NCI-H345 (cell line): ENCODE measurements at places on chromosomes 12 and 14.

GRCh38 chr12:54392485-54393206 is 8.1 kb upstream of the ZNF385A start:
- no peak for DNase-seq

GRCh38 chr12:29921307-29921706 is 137.6 kb upstream of the TMTC1 start:
- no peak for DNase-seq

DNA sequence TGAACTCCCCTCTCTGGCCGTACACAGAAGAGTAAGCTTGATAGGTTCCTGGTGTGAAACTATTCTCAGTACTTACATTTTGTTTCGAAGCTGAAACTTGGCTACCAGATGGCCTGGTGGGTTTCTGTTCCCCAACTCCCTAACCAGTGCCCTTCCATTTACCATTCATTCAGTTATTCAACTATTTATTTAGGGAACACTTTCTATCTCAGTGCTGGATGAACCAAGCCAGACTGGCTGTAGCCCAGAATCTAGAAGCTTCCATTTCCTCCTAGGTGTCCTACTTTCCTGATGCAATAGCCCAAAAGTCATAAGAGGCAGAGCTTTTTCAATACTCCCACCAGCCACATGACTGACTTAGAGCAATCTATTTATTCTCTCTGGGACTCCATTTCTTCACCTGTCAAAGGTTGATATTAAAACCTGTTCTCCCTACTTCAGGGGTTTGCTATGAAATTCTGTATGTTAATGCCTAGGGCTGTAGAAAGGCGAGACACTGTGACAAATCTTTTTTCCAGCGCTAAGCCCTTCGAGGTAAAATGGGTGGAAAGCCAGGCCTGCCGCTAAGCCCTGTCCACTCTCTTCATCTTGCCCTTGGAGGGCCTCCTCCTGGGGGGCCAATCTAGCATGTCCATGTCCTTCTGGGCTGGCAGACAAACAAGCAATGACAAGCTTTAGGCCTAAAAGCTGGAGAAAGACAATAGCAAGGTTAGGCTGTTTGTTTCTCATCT is 8.1 kb upstream of the IRF2BPL start:
- DNase-seq: no peak

DNA sequence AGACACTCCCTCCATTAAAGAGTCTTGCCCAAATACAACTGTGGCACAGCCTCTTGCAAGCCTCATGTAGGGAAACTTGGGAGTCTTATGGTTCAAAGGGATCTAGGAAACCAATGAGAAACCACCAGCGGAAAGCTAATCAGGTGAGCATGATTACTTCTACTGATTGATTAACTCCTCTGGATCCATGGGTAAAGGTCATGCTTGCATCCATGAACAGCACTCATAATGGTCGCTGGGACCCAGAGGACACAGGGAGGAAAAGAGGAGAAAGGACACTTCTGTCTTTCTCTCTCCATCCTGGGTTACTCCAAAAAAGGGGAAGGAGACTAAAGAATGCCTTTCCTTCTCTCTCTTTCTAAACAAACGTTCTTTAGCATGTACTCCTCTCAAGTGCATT is 1397.2 kb downstream of the LRFN5 start:
- no peak for DNase-seq

DNA sequence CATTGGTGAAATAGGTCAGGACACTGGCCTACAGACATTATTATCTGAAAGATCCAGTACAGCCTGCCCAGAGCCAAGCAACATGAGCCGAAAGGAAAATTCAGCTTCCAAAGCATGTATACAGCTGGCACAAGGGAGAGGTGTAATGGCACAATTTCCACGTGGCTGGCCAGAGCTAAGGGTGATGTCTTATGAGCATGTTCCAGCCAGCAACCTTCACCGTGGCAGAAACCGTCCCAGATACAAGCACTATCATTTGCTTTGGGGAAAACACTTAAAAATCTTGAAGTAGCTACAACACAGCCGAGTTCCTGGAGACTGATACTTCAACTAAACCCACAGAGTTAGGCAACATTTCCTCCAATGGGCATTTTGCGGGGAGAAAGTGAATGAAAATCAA is 44.5 kb downstream of the CORO1C start:
- no peak for DNase-seq

DNA sequence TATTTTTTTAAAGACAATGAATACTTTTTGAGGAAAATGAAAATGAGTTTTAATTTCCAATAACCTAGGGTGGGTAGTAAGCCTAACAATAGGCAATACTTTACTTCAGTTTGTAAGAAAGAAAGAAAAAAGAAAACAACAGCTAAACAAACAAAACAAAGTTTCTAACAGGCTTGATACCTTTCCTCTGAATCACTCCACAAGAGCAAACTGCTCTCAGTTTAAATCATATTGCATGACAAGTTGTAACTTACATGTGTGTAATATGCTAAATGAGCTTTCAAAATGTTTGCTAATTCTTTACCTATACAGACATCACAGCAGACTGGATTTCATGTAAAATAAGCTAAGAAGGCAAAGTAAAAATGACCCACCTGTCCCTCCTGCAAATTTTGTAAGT is 6.7 kb upstream of the LMO3 start:
- DNase-seq: no peak

- no peak for DNase-seq
These were observed 15.5 kb downstream of the SLC15A5 start for GRCh38 chr12:16261944-16262475.

DNA sequence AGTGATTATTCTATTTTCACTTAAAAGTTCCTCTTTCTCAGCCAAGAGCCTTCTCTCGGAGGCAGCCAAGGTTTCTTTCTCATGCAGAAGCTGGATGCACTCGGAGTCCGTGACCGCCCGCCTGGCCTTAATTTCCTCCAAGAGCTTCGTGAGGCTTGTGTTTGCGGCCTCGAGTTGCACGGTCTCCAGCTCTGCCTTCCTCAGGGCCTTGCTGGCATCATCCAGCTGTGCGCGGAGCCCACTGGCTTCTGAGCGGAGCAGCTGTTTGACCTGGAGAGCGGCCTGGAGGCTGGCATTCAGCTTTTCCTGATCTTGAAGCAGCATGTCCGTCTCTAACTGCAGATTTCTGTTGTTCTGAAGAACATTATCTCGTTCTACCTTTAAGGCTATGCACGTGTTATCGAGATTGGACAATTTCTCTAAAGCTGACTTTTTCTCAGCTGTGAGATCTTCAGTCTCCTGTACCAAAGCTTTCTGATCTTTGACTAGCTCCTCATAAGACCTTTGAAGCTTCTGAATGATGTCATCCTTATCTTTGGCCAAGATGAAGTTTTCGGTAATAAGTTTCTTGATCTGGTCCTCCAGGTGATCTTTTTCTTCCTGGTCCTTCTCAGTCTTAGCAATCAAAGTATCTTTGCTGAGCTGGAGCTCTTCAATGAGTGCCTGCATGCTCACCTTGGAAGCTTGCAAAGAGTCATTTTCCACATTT is 57.2 kb upstream of the VPS33A start:
- DNase-seq: no peak

- DNase-seq: no peak
These were observed 272.7 kb upstream of the DIO3 start for GRCh38 chr14:101288436-101289229.

- DNase-seq: peak; percentile 74
These were observed at the start of gene RIMBP2 for GRCh38 chr12:130715998-130716968. Gene RIMBP2 (minus strand): TSS chr12:130716299. CDS start chr12:130479013, 237,286 bp downstream.

- DNase-seq: no peak
These were observed 78.7 kb downstream of the NKX2-1 start for GRCh38 chr14:36441283-36441682.

GRCh38 chr12:55250944-55251343 is 6.5 kb downstream of the OR6C74 start:
- DNase-seq: no peak

DNA sequence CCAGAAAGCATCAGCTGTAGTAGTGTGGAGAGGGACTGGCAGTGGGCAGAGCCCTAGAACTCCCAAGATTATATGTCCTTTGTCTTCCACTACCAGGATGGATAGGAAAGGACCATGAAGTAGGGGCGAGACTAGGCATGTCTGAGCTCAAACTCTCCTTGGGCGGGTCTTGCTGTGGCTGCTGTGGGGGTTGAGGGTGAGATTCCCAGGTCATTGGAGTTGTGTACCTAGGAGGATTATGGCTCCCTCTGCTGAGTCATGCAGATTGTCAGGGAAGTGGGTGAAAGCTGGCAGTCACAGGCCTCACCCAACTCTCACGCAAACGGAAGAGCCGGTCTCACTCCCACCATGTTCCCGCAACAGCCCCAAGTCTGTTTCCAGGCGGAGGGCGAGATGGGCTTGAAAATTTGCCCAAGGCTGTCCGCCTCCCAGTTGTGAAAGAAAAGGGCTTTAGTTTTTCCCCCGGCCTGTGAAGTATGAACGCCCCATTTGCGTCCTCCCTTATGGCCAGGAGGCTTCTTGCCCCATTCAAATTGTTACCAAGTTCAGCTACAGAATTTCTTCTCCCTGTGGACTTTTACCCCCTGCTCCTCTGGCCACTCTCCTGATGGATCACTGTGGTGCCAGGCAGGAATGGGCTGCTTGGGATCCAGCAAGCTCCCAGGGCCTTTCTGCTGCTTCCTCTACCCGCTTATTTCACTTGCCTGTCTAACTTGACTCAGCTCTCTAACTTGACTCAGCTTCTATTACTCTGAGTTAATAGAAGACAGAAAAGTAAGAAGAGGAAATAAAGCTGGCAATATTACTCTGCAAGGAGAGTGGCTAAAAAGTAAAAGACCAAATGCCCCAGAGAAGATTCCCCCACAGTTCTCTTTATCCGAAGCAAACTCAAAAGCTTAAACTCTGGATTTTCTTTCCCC is 159.3 kb downstream of the SLC2A13 start:
- DNase-seq: no peak

DNA sequence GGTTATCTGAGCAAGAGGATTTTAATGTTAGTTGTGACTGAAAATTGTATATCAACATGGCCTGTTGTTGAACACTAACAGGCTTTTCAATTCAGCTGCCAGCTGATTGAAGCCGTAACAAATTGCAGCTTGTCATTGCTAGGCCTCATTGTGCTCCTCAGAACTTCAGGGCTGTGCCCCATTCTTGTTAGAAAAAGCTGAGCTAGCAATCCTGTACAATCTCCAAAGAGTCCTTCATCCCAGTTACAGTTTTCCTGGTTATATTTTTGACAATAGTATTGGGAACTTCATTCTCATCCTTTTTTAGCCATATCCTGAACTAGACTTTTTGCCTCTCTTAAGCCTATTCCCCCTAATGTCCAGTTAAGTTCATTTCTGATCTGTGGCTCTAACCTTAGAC is 564.1 kb upstream of the ATXN7L3B start:
- DNase-seq: no peak

GRCh38 chr12:45775964-45776363 is 46.5 kb downstream of the ARID2 start:
- no peak for DNase-seq

GRCh38 chr12:107681836-107682820 is 3.5 kb upstream of the PWP1 start:
- no peak for DNase-seq

- DNase-seq: no peak
These were observed 206.7 kb upstream of the PWP1 start for GRCh38 chr12:107478881-107479280.
